ENCODE measurements at places on chromosomes 5 and 9.
A peak's percentile ranks its signal among the peaks of the same experiment; 100 is the strongest.

DNA sequence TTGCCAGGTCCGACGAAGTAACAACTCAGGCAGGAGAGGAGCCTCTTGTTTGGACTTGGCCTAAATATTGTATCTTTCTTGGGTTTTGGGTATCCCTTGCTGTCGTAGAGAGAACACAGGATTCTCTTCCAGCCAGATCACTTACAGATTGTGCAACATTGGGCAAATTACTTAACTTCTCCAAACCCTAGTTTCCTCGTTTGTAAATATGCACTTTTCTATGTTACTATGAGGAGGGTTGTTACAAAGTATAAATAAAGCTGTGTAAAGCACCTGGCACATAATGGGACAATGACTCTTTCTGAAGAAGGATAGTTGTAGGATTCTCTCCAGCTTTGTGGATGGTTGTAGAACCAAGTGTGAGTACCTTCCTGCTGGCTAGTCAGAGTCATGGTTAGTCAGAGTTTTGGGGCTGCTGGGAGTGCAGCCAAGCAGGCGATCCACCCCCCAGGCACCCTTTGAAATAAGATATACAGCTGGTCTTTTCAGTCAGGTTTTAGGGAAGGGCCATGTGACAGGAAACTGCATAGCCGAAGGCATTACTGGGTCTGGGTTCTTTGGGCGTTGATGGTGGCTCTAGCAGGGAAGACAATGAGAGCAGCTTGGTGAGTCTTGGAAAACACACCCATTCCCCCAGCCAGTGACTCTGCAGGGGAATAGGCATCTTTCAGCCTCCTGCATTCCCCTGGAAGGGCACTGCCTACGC, 49.9 kb upstream of the GDNF start:
- no peak for DNase-seq

- DNase-seq: no peak
Observed at GRCh38 chr5:16856531-16856930, 79.6 kb downstream of the MYO10 start.

- DNase-seq: no peak
Observed at GRCh38 chr5:82847562-82847961, 229.6 kb downstream of the TMEM167A start.

DNA sequence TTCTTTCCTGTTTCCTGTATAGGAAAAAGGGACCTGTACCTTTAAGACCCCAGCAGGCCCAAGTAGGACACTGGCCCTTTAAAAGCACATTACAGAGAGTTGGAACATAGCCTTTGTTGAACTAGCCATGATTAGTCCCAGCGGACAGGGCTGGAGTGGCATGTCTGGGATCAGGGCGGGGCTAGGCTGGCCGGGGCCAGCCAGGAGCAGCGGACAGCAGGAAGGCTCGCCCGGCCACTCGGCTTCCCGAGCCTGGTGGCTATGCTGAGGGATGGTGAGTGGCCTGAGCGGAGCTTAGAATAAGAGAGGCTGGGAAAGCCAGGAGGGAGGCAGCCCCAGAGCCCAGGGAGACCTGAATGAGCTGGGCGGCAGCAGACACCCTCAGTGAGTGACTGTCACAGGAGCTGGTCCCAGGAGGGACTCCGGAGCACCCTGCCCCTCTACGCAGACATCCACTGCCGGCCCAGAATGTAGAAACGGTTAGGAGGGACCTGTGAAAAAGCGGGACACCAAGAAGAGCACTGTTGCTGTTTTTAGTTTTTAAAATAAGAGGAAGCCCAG, 92.1 kb downstream of the DAB2IP start:
- DNase-seq: no peak

- no peak for DNase-seq
Observed at GRCh38 chr5:141771031-141771430, 89.0 kb upstream of the ARAP3 start.

DNA sequence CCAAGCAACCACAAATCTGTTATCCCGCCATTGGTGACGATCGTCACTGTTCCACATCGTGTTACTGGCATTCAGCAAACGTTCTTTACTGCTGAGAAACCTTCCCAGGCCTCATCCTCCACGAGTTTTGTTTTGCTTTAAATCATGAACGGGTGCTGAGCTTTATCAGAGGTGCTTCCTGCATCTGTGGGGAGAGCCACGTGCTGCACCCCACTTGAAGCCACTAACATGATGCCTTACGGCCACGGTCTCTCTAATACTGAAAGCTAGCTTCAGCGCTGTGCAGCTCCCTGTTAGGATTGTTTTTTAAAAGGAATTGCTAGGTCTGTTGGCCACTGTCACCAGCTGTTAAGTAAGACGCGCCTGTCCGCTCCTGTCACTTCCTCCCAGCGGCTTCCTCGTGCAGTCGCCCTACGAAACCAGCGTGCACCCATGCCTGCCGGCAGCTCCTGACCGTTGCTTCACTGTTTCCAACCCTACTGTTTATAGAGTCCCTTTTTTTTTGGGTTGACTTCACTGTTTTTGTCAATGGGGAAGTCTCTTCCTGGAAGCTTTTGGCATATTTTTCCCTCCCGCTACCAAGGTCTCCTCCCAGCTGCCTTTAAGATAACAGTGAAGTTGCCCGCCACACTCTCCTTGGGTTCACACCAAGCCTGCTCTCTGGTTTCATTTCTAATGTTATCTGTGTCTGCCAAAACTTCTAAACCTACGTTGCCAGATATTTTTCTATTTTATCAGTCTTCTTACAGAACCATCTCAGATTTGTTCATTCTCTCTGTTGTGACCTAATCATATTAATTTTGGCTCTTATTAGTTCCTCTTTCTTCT, 20.3 kb downstream of the LPCAT1 start:
- DNase-seq: no peak

GRCh38 chr5:171424726-171425125, 5.3 kb downstream of the FGF18 start:
- DNase-seq: no peak

GRCh38 chr5:168359820-168360460, 68.5 kb downstream of the WWC1 start:
- DNase-seq: no peak

GRCh38 chr5:113404269-113404668, 30.5 kb downstream of the TSSK1B start:
- no peak for DNase-seq

DNA sequence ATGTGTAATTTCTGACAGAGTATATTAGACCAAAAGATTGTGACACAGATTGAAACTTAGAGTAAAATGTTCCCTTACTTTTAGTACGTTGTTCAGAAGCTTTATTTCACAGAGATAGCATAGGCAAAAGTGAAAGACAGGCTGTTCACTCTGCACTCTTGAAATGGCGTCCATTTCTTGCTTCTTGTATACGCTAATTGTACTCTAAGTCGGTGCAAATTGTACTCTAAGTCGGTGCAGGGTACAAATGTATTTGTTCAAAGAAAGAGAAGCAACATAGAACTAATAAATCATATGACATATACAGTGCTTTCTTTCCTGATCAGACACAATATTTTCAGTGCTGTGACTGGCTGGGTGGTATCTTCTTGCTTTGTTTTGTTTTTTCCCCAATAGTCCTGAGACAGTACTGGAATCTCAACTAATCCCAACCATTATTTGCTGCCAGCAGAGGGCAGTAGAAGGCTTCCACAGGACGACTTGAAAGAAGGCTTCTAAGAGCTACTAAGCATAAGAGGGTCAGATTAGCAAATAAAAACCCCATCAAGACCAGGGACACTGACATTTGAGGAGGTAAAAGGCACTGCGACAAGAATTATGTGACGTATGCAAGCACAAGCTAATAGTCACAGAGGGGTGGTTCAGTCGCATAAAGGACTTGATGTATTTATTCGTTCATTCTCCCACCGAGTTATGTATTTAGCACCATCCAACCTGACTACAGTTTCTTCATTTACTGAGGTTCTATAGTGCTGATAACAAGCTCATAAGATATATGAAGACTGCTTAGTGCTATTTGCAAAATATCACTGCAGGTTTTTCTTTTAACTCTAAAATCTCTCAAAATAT, 831.8 kb downstream of the TAF11L14 start:
- peak; percentile 9 for DNase-seq

GRCh38 chr5:163614787-163615186, 109.4 kb downstream of the MAT2B start:
- DNase-seq: no peak

GRCh38 chr5:79871364-79872120, 119.5 kb downstream of the MTX3 start:
- DNase-seq: no peak

GRCh38 chr5:171945476-171945875, 61.0 kb downstream of the FBXW11 start:
- no peak for DNase-seq

- peak; percentile 50 for DNase-seq
Observed at GRCh38 chr5:119323601-119324000, 32.2 kb upstream of the TNFAIP8 start.

DNA sequence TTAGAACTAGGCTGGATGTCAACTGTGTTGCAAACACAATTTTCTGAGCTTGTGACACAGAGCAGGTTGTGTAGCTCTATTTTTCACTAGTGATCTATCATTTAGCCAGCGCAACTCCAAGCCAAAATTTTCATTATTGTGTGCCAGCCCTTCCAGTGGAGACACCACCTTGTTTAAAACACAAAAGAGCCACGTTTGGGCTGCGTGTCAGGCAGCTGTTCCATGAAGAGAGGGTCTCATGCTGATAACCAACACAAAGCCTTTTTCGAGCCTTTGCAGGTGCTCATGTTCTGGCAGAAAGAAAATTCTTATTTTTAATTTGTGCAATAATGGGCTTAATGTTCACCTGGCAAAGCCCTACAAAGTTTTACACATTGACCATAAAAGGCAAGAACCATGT, 237.6 kb upstream of the RGMB start:
- no peak for DNase-seq

GRCh38 chr5:99808657-99809230, 726.4 kb upstream of the FAM174A start:
- DNase-seq: no peak

DNA sequence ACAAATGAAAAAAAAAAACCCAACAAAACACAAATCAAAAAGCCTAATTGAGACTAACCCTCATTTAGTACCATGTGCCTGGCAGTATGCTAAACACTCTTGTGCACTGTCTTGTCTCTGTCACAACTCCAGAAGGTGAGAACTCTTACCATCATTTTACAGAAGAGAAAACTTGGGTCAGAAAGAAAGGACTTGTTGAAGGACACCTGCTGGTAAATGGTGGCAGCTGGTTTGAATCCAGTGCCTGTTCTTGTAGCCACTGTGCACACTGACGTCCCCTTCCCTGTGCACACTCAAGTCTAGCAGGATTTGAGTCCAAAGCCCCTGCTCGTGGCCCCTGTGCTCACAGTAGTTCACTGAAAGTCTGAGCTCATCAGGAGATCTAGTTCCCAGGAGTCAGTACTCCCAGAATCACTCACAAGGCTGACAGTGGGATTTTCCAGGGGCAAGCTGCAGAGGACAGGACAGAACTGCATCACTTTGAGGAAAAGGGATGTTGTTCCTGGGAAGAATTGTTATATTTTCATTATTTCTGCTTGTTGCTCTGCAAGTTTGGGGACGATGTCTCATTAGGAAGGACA, 43.0 kb upstream of the HSD17B4 start:
- no peak for DNase-seq

DNA sequence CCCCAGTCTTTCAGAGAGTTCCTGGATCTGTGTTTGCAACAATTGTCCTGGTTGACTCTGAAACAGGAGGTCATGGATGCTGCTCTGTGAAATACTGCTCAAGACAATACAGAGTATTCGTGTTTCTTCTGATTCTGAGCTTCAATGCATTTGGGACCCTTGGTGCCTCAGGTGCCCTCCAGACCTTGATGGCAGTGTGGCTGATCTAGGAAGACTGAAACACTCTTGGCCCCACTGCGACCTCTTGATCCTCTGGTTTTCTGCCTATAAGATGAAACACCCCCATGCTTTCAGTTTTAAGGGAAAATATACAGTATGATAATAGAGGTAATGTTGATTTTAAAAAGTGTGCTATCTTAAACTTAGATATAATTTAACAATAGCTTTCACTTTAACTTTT, 67.6 kb downstream of the GDNF start:
- no peak for DNase-seq

GRCh38 chr9:83434254-83434653, 103.9 kb downstream of the FRMD3 start:
- DNase-seq: no peak

DNA sequence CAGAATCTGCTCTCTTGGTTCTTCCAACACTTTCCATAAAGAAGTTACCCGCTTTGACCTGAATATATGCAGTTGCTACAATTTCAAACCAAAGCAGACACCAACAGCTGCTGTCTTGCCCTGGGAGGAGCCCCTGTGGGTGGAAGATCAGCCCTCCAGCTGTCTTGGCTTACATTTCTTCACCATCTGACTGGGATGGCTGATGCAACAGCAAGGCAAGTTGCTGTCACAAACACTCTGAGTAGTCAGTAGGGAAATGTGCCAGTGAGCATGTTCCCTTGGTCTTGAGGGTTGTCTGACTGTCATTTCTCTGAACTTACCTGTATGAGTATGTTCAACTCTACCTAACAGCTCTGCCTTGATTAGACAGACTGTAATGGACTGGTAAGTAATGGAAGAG, 152.9 kb downstream of the SGCD start:
- DNase-seq: no peak

DNA sequence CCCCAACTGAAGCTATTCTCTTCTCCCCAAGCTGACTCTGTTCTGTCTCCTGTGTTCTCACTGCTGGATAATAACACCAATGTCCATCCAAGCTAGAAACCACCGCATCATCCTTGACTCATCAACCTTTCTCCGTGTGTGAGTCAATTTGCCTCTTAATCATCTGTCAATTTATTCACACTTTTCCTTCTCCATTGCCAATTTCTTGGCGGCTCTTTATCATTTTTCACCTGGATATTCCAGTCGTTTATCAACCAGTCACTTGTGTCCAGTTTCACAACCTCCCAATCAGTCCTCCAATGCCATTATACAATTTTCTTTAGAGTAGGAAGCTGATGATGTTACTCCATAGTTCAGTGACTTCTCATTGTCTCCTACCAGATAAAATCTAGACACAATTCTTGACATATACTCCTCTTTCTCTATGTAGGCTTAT, 45.4 kb upstream of the LIFR start:
- no peak for DNase-seq

DNA sequence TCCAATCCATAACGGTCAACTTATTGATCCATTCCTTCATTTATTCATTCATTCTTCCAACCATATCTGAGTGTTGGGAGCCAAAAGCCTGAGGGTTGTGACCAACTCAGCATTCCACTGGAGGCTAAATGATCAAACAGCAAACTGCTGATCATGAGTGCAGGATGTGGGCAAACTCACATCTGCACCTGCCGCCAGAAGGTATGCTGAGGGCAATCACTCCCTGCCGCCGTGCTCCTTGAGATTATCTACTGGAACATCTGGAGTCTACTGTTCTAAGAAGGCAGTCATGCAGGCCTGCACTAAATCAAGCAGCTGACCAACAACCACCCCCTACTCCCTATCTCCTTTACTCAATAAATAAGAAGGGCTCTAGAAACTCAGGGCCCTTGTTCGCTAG, 184.0 kb downstream of the TTLL11 start:
- no peak for DNase-seq

- peak; percentile 38 for DNase-seq
Observed at GRCh38 chr9:123034881-123035510, 1.5 kb downstream of the GPR21 start.
